CD4-positive, alpha-beta T cell treated with Interleukin-2 at 100 ng/mL for 4 hours (primary cell): ENCODE measurements at places on chromosomes 6 and 20.

- DNase-seq, result no peak
These were observed 81.1 kb downstream of the STMND1 start for GRCh38 chr6:17182961-17183360.

- DNase-seq, result no peak
These were observed 57.5 kb upstream of the ARMH2 start for GRCh38 chr6:24856246-24856599.

- DNase-seq, result no peak
These were observed 224.5 kb downstream of the NKAIN2 start for GRCh38 chr6:124028117-124028516.

DNA sequence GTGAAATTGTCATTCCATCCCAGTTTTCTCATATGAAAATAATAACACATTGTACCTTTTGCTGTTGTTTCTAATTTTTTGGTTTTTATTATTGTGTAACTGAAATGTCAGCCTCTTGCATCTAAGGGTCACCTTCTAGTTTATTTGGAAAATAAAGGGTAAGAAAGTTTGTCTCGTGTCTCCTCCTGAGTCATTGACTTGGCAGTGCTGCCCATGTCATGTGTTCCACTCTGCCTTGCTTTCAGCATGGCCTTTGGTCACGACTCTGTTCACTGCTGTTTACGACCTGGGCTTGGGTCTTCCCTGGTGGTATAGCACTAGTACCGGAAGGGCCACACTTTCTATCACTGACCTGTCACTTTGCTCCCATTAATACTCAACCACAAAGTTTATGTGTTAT, 171.4 kb upstream of the RSPO3 start:
- DNase-seq, result no peak

DNA sequence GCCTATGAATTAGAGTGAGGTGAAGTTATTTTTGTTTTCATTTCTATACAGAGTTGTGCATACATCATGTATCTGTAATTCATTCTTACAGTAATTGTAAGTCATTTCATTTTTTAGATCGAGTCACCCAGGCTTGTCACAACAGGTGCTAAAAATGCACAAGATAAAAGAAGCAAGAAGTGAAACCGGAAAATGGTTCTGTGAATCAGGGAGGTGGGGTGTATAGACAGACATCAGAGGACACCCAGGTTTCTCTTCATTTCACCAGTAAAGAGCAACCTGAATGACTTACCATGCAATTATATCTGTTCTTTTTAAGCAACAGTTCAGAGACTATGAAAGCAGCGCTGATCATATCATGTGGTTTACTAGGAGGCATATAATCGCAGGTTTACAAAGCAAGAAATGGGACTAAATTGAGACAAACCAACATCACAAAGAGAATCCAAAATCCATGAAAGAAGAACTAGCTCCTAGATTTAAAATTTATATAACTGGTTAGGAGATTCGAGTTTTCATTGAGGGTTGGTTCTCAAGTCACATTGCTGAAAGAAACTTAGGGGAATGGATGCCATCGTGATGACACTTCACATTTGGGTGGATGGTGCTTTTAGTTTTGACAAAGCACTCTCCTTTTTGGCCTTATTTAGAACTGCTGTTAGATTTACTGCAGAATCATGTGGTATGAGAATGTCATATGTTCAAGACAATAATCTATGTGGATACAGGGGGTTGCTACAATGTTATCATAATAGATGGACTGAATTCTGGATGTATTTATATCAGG, 27.9 kb upstream of the TBC1D7 start:
- peak; percentile 75 for DNase-seq

GRCh38 chr6:144897441-144897921, 612.3 kb downstream of the UTRN start:
- no peak for DNase-seq

DNA sequence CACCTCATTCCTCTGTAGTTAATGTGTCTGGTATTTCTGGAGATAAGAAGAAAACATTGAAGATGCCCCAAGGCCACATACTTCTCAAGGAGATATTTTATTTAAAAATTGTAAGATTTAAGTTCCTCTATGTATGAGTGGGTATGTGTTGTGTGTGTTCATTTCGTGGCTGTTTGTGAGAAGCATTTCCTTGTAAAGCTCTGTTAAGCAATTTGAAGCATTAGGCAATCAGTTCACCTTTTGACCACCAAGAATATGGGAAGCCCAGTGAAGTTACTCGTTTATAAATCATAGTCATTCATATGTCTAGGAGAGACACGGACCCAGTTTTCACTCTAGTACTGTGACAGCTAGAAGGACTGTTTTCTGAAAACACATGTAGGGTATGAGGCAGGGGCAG, 717.6 kb upstream of the MAP3K7 start:
- no peak for DNase-seq
